Stomach (tissue), 19 donors: ENCODE measurements at places on chromosomes 1 and 21. TPM values are rescaled to one million over a fixed set of nuclear protein-coding genes. Genes with fewer than 3 reads are reported as not detected.
A peak's percentile ranks its signal among the peaks of the same experiment; 100 is the strongest.

The PODN gene
- total RNA-seq, result 147 TPM

DNA sequence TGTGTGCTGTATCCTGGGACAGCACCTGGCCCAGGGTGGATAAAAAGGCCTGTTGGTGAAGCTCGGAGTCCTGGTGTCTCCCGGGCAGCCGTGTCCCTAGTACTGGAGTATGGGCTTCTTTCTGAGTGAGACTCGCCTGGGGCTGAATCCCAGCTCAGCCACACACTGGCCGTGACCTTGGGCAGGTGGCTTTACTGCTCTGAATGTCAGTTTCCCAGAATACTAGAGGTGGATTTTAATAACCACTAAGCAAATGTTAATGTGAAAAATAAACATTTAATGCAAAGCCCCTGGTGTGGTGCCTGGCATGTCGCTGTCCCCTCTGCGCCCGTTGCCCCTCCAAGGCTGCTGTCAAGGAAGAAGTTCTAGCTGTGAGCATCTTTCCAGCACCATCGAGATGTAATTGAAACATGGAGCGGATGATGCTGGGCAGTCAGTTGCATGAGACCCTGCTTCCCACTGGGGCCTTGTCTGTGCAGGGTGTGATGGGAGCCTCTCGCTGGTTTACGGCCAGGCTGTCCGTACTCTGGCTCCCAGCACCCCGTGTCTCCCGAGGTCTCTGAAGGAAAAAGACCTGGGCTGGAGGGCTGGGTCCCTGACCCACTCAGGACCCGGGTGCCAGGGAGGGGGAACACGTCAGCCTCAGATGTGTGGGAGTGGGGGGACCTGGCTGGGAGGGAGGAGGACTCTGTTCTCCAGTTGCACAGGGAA lies 527.8 kb downstream of the MATN1 start:
- no peak for DNase-seq

The TLR5 gene
- total RNA-seq, result not detected

- DNase-seq, result no peak
Observed at GRCh38 chr1:59415881-59416280, 119.0 kb downstream of the FGGY start.

DNA sequence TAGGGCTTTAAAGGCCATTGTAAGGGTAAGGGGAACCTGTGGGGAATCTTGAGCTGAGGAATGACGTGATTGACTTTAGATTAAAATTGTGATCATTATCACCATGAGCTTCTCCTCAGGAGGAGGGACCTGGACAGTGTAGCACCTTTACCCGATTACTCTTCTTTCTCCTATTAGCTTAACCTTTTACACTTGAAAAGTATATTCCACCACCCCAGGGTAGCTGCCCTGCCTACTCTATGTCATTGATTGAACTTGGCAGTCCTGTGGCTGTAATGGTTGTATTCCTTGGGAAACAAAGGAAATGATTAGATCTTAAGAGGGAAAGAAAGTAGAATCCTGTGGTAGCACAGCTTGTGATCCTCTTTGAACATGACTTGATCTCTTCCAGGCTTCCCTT lies 47.7 kb downstream of the CACHD1 start:
- no peak for DNase-seq

- no peak for DNase-seq
Observed at GRCh38 chr1:22812092-22812880, 101.6 kb downstream of the EPHB2 start.

DNA sequence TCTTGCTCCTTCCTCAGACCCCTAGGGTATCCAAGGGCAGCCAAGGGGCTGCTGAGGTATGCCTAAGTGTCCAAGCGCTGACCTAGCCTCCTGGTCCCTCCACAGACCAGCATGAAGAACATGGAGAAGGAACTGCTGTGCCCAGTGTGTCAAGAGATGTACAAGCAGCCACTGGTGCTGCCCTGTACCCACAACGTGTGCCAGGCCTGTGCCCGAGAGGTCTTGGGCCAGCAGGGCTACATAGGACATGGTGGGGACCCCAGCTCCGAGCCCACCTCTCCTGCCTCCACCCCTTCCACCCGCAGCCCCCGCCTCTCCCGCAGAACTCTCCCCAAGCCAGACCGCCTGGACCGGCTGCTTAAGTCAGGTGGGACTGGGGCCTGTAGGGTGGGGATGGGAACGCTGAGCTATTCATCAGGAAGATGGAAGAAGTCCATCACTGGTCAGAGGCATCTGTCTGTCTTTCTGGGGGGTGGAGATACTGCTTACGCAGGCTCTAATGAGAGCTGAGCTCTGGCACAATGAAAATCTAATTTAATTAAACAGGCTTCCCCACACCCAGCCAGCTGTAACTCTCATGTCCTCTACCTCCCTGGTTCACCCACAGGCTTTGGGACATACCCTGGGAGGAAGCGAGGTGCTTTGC lies 1.8 kb downstream of the TRIM46 start:
- DNase-seq, result peak; percentile 38

DNA sequence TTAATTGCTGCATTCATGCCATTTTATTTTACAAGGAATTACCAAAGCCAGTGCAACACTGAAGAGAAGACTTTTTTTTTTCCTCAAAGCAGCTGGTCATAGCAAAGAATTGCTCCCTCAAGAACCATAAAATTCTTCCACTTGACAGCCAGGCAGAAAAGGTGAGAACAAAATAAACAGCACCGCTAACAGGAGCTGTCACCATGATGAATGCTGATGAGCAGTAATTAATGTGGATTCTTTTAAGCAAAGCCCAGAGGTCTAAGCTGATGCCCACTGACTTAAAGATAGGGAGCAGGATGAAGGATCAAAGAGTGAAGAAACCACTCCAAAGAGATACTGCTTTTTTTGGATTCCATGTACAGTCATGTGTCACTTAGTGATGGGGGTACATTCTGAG lies 428.4 kb downstream of the BRINP3 start:
- no peak for DNase-seq

The RPS8 gene
- 322 TPM for total RNA-seq

DNA sequence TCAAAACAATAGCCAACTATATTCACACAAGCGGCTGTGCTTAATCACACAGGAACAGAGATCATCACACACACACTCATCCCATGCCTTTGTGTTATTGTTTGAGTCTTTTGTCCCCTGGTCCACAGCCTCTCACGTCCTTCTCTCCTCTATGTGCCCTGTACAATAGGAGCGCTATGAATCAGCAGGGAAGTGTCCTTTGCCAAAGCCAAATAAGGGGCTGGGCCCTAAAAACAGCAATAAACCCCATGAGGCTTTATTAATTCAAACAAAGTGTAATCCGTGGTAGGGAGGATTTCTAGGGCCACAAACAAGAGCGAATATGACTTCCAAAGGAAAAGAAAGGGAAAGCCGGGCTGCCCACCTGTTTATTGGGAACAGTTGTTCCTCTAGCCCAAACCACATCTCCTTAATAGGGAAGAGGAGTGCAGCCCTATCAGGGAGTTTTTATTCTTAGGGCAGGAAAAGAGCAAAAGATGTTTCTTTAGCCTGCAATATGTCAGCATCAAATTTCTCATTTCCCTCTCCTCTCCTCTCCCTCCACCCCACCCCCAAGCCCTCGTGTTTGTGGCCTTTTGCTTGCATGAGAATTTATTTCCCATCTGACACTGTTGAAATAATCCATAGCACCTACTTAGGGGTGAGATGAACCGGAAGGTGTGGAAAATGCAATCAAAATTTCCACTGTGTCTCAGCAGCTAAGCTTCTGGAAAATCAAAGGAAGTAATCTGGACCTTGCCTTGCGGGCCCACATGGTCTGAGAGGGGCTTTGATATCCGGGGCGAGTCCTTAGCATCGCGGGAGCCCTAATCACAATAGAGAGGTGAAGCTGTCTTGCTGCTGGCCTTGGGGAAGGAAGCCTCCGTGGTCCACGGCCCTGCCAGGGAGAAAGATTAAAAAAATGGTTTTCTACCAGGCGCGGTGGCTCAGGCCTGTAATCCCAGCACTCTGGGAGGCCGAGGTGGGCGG lies 45.3 kb upstream of the ITPKB start:
- peak; percentile 23 for DNase-seq

The CYP4Z1 gene
- 5.5 TPM for total RNA-seq

The NTRK1 gene
- total RNA-seq, result 0.92 TPM

GRCh38 chr21:30408782-30409494 lies 13.1 kb downstream of the KRTAP13-1 start:
- DNase-seq, result peak; percentile 48

DNA sequence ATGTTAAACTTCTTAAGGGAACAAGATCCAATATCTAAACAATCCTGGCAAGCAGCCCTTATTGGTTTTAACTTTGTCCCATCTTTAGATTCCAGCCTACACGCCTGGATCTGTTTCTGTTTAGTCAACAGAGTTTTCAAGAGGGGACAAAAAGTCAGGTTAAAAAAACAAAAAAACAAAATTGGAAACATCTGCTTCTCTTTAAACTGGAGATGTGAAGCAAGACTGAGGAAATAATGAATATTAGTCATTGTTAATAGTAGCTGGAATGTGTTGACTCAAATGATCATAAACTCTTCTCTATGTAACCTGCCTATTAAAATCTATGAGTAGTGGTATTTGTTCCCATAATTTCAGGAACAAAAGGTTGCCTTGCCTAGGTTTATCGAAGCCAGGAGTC lies 55.0 kb downstream of the NID1 start:
- peak; percentile 69 for DNase-seq

- no peak for DNase-seq
Observed at GRCh38 chr1:32772281-32773017, 44.7 kb downstream of the YARS1 start.

The CHRNB2 gene
- not detected for total RNA-seq

The NBPF4 gene
- not detected for total RNA-seq

- DNase-seq, result peak; percentile 37
Observed at GRCh38 chr1:20376880-20377494, 86.3 kb downstream of the VWA5B1 start.

DNA sequence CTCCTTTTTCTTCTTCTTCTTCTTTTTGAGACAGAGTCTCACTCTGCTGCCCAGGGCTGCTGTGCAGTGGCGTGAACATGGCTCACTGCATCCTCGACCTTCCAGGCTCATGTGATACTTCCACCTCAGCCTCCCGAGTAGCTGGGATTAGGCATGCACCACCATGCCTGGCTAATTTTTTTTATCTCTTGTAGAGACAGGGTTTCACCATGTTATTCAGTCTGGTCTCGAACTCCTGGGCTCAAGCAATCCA lies 13.0 kb upstream of the PADI1 start:
- no peak for DNase-seq

GRCh38 chr1:27650171-27650538 lies 15.2 kb upstream of the FGR start:
- no peak for DNase-seq

- DNase-seq, result peak; percentile 81
Observed at GRCh38 chr1:51421964-51422363, 91.6 kb upstream of the TTC39A start.

- no peak for DNase-seq
Observed at GRCh38 chr1:169964206-169964605, 70.5 kb upstream of the SCYL3 start.

The PPFIA4 gene
- 0.89 TPM for total RNA-seq

The OR2L5 gene
- not detected for total RNA-seq

The INKA2 gene
- 4.0 TPM for total RNA-seq

The RUNX1 gene
- total RNA-seq, result 83.0 TPM

The CD101 gene
- total RNA-seq, result 8.8 TPM

DNA sequence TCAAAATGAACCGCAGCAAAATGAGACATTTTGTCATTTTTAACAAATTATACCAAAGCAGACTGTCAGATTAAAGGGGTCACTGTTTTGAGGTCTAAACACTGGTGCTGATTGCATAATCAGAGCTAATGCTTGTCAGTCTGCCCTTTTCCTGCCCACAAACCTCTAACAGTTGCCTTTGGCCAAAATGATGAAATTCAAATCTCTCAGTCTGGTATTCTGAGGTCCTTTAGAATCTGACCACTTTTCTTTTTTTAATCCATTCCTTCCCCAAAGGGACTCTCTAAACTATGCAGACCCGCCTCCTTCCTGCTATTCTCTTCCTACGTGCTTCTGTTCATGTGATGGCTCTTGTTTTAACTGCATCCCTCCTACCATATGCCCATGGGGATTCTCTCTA lies 145.2 kb upstream of the SPATA6 start:
- DNase-seq, result no peak

The SYT11 gene
- total RNA-seq, result 3.8 TPM

- DNase-seq, result no peak
Observed at GRCh38 chr1:19757641-19758040, 42.1 kb downstream of the TMCO4 start.

The KRTAP12-4 gene
- not detected for total RNA-seq

The IFFO2 gene
- 0.58 TPM for total RNA-seq
